Stimulated activated CD8-positive, alpha-beta memory T cell treated with anti-CD3 and anti-CD28 coated beads, Interleukin-7, amount 100 ng/mL, for 1 hour (primary cell): ENCODE measurements at places on chromosomes 7 and 10.

GRCh38 chr10:101061624-101062231 lies at the start of gene KAZALD1:
TSS of gene KAZALD1 (plus strand) at chr10:101061989. CDS start at chr10:101062593, 604 bp downstream.
- DNase-seq = no peak

DNA sequence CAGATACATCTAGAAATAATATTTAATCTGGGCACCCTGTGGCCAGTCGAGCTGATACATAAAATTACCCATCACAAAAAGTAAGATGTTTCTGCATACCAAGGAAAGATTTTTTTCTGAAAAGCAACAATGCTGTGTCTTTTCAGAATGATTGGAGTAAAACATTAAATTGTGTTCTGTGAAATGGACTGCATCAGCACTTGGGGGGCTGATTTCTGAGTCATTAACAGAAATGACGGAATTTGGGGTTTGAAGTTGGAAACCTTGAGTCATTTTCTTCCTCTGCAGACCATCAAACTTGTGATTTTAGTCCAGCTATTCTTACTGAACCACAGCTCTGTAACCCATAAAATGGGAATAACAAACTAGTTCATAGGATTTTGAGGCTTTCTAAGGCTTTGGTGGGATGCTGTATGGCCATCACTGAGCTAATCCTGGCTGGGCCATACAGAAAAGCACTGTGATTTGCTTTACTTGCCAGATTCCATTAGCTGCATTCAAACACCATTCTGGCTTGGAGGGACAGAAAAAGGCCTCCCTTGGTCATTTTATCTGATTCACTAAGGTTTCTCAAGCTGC lies 739.4 kb upstream of the IGFBP3 start:
- no peak for DNase-seq

GRCh38 chr7:140403878-140404564 lies at the start of gene RAB19:
TSS of gene RAB19 (plus strand) at chr7:140404058. CDS start at chr7:140407647, 3,589 bp downstream.
- peak; percentile 14 for DNase-seq

GRCh38 chr10:97708976-97709946 lies 4.3 kb upstream of the MARVELD1 start:
- DNase-seq = no peak

DNA sequence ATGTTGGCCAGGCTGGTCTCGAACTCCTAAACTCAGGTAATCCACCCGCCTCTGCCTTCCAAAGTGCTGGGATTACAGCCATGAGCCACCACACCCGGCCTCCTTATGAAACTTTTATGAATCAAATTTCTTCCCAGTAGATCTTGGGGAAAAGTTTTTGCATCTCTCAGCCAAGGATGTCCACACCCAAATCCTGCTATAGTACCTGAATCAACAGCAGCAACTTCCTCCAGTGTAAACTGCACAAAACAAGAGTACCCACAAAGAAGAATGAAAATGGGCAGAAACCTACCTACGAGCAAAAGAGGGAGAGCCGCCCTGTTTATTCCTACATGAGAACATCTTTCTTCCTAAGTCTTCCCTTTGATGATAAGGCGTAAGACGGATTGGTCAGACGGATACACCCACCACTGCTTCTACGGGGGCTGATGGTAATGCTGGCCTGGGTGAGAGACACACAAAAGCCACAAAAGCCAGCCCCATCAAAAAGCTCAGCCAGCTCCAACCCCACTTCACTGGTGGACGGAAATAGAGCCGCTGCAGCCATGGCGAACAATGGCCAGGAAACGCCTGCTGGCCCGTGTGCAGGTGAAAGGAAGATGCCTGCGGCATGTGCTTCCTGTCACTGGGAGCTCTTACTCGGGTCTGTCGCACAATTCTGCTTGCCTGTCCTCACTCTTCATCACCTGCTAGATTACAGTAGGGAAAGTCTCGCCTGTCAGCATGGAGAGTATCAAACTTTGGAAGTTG lies 10.4 kb downstream of the JCAD start:
- no peak for DNase-seq

- DNase-seq = no peak
These were observed 8.4 kb upstream of the UCN3 start for GRCh38 chr10:5356302-5356763.
